D721Med (cell line): ENCODE measurements at places on chromosomes 5 and 9.

GRCh38 chr5:137481596-137481995 lies 17.5 kb downstream of the SPOCK1 start:
- DNase-seq = no peak

GRCh38 chr5:53749621-53750020 lies 189.2 kb downstream of the NDUFS4 start:
- no peak for DNase-seq

GRCh38 chr9:129213551-129213950 lies 35.5 kb upstream of the IER5L start:
- no peak for DNase-seq

GRCh38 chr9:135012166-135012565 lies 75.3 kb upstream of the OLFM1 start:
- no peak for DNase-seq

GRCh38 chr9:32969270-32969669 lies 32.2 kb downstream of the APTX start:
- DNase-seq = no peak

DNA sequence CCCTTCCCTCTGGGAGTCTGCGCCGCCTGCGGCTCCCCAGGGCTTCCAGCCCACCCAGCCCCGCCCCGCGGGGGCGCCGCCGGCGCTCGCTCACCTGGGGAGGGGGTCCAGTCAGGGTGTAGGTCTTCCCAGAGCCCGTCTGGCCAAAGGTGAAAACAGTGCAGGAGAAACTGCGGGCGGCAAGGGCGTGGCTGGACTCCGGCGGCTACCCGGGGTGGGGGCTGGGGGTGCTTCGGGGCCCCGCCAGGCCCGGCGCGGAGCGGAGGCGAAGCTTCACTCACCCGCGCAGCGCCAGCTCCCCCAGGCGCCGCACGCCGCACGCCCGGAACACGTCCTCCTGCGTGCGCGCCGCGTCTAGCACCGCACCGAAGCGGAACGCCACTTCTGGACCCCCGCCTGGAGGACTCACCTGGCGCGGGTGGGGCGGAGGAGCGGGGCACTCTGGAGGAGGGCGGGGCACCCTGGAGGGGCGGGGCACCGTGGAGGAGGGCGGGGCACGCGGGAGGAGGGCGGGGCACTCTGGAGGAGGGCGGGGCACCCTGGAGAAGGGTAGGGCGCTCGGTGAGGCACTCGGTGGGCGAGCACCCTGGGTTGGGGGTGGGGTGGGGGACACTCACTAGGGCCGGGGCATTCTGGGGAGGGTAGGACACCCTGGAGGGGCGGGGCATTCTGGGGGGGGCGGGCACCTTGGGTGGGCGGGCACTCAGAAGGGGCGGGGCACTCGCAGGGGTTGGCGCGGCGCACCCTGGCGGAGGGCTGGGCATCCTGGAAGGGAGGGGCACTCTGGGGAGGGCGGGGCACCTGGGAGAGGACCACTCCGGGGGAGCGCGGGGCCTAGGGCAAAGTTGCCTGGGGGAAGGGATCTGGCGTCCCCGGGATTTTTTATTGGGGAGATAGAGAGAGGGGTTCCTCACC lies 814 bp downstream of the KIF12 start:
- no peak for DNase-seq

GRCh38 chr5:153831973-153832372 lies 206.7 kb downstream of the FAM114A2 start:
- no peak for DNase-seq

GRCh38 chr5:81789033-81789432 lies 38.1 kb upstream of the SSBP2 start:
- no peak for DNase-seq

GRCh38 chr5:180690562-180690961 lies 41.2 kb upstream of the FLT4 start:
- no peak for DNase-seq

- no peak for DNase-seq
These were observed 16.4 kb downstream of the SUB1 start for GRCh38 chr5:32601623-32602295.

DNA sequence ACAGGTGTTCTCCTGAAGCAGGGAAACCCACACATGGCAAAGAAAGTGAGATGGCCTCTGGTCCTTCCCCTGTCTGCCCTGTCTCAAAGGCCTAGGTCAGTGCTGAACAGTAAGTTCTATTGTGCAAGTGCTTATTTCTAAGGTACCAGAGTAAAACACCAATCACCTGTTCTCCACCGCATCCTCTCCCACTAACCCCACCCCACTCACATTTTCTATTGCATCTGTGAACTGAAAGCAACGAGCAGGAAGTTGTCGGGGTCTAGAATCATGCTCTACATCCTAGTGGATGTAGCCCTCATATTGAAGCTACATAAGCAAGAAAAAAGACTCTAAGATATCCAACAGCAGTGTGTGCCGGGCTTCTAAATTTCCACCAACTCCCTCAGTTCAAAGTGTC lies 265.9 kb downstream of the ENC1 start:
- DNase-seq = no peak

DNA sequence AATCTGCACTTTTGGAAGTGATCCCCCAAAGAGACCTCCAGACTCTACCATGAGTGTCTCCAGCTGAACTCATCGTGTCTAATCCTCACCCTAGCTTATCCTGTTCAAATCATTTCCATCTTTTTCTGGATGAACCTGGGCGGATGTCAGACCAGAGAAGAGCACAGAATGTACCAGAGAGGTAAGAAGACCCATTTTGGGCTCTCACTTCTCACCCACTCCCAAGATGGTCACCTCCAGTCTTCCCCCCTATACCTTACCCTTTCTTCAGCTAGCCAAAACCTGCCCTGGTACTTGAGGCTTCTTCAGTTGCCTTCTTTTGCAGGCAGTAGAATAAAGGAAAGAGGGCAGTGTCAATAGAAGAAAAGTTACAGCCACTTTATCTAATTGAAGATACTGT lies 27.9 kb upstream of the ANXA2R start:
- no peak for DNase-seq

GRCh38 chr5:18397891-18398290 lies 763.6 kb downstream of the TAF11L14 start:
- no peak for DNase-seq

- DNase-seq = no peak
These were observed 4.8 kb downstream of the ANKRD34B start for GRCh38 chr5:80565330-80565729.

DNA sequence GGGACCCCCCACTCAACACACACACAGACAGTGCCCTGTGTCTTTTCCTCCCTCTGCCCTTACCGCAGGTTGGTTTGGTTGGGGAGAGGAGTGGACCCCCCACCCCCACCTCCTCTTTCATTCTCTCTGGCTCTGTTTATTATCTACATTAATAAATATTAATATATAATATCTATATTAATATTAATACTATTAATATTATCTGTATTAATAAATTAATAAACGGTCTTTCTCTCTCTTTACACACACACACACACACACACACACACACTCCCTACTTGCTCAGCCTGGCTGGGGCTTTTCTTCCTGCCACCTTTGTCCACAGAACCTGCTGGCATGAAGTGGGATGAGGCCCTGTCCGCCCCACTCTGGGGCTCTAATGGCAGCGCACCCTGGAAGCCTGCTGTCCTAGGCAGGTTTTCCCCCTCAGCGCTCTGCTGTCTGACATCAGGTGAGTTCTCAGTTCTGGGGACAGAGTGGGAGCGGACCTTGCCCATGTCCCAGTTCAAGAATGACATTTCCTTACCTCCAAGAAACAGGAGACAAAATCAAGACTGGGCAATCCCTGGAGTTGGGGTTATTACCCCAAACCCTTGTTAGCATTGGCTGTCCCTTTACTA lies 10.5 kb upstream of the SMIM32 start:
- no peak for DNase-seq

GRCh38 chr5:10601246-10602030 lies 37.6 kb downstream of the ANKRD33B start:
- no peak for DNase-seq

- no peak for DNase-seq
These were observed 61.1 kb downstream of the GNA14 start for GRCh38 chr9:77587042-77587441.

- no peak for DNase-seq
These were observed 216.0 kb downstream of the GABRG2 start for GRCh38 chr5:162283609-162284008.

DNA sequence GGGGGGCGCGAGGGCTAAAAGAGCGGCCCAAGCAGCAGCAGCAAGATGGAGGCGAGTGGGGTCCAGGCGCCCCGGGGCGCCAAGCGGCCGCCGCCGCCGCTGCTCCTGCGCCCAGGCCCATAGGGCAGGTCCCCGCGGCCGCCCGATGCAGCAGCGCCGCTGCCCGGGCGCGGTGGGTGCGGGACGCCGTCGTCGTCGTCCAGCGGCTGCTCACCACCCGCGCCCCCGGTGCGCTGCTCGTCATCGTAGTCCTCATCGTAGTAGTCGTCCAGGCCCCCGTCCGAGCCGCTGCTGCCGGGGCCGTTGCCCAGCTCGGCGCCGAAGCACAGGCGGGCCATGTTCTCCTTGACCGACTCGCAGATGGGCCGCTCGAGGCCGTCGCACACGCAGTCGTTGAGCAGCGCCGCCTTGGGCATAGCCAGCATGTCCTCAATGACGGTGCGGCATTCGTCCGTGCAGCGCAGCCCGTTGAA lies 1.5 kb downstream of the GAS1 start:
- DNase-seq = no peak

GRCh38 chr5:96094904-96095303 lies 133.3 kb upstream of the ELL2 start:
- no peak for DNase-seq

GRCh38 chr9:94870793-94871558 lies 144.5 kb downstream of the AOPEP start:
- DNase-seq = no peak

DNA sequence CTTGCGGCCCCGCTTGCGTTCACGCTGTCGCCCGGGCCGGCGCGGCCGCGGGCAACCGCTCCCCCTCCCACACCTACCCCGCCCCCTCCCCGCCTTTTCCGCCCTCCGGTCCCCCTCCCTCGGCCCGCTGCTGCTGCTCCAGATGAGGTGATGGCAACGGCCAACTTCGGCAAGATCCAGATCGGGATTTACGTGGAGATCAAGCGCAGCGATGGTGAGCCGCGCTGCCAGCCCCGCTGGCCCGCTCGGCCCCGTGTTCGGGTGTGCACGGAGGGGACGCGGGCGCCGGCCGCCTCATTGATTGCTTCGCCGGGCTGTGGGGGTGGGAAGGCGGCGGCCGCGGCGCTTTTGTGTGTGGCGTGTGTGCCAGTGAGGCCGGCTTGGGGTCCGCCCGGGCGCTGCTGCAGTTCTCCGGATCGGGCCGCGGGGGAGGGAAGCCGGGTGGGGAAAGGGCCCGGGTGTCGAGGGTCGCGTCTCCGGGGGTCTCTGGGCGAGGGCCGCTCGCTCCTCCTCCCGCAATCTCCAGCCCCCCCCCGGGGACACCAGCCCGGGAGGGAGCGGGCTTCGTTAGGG lies 403 bp downstream of the KIF2A start:
- peak; percentile 44 for DNase-seq

GRCh38 chr5:64518793-64519192 lies 13.0 kb downstream of the RGS7BP start:
- DNase-seq = no peak

DNA sequence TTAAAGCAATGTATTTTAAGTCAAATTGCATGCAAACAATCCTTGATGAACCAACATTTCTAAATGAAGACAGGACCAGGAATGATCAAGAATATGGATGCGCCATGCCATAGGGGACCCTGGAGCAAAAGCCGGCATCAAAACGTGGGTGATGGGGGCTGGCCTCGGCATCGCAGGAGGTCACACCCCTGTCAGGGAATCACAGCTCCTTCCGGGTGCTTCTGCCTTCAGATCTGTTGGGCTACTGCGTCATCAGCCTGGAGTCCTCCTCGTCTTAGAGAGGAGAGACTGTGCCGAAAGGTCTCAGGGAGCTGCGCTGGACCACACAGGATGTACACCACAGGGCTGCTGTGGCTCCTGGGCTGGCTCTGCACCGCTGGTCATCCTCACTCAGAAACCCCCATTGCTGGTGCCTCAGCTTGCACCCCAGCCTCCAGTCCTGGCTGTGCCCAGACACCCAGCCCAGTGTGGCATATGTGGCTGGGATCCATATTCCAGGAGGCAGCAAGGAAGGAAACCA lies 152.9 kb upstream of the PPP1R26 start:
- DNase-seq = peak; percentile 11

GRCh38 chr9:70479880-70480291 lies 65.4 kb upstream of the KLF9 start:
- no peak for DNase-seq

GRCh38 chr9:91162311-91162710 lies 199.4 kb downstream of the AUH start:
- no peak for DNase-seq

- DNase-seq = no peak
These were observed 6.3 kb upstream of the GARIN3 start for GRCh38 chr5:157172403-157172802.

DNA sequence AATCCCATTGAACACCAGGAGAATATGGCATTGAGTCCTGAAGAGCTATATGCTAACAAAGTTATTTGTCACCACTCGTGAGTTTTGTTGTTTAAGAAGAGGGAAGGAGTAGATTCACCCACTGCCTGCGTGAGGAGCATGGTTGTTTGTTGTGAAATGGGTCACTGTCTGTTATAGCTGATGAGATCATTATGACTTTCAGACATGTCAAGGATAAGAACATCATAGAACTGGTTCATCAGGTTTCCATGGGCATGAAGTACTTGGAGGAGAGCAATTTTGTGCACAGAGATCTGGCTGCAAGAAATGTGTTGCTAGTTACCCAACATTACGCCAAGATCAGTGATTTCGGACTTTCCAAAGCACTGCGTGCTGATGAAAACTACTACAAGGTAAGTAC lies 76.9 kb downstream of the SYK start:
- DNase-seq = no peak

DNA sequence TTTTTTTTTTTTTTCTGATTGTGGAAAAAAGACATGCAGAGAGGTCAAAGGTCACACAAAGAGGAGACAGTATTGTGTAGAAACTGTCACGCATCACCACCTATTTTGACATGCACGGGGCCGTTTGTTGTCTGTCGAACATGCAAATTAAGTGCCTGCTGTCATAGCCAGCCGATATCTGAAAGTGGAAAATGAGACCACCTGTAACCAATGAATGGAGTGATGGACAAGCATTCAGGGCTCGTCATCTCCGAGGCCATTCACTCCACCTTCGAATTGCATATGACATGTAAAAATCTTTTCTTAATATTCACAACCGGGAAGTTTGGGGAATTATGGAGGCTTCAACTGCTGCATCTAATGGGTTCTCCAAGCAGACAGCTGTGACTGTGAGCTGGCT lies 512.2 kb upstream of the ADAMTS16 start:
- DNase-seq = no peak

DNA sequence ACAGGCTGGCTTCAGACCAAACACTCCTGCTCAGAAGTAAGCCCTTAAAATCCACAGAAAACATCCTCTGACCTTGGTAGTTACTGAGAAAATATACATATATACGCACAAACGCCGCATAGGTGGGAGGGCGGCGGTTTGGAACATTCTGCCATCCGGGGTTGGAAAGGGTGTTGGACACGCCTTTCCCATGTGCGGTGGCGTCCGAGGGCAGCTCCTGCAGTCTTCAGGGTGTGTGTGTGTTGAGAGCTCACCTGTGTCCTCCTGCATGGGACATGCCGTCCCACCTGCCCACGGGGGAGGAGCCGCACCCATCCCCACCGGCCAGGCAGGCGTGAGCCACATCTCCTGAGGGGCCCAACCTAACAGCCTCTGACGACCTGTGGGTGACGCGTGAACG lies 28.2 kb downstream of the SLC9A3 start:
- DNase-seq = no peak
